ENCODE measurements at places on chromosomes 16 and 17. TPM values are rescaled to one million over a fixed set of nuclear protein-coding genes. Genes with fewer than 3 reads are reported as not detected.

Gene ST6GALNAC2
- not detected for total RNA-seq

Gene C17orf50
- not detected for total RNA-seq

Gene CIITA
- total RNA-seq, result 4.4 TPM

Gene KRT12
- not detected for total RNA-seq

Gene GPR179
- total RNA-seq, result not detected

Gene HSDL1
- total RNA-seq, result 11.1 TPM

Gene ZP2
- not detected for total RNA-seq

Gene CDRT15L2
- total RNA-seq, result not detected

Gene NTN1
- total RNA-seq, result 1.2 TPM

Gene ADAMTS18
- not detected for total RNA-seq

Gene MEFV
- total RNA-seq, result not detected

Gene KCNG4
- total RNA-seq, result not detected

Gene TK1
- 179 TPM for total RNA-seq

Gene SULT1A2
- total RNA-seq, result 1.0 TPM

Gene OR4D1
- 0.22 TPM for total RNA-seq

Gene SEPTIN1
- total RNA-seq, result 163 TPM

Gene FAM171A2
- 0.78 TPM for total RNA-seq

Gene HOXB1
- not detected for total RNA-seq

Gene ZSWIM7
- 14.5 TPM for total RNA-seq

Gene RHBDL3
- 0.11 TPM for total RNA-seq

Gene GPRC5B
- not detected for total RNA-seq

Gene SLC38A8
- total RNA-seq, result not detected

Gene TAT
- total RNA-seq, result not detected

Gene KRTAP1-5
- total RNA-seq, result not detected

Gene ATP2C2
- total RNA-seq, result not detected

Gene FOXC2
- total RNA-seq, result not detected

Gene KRTAP4-7
- total RNA-seq, result not detected

Gene SEC14L5
- total RNA-seq, result 0.07 TPM

Gene TPSB2
- not detected for total RNA-seq

Gene KRTAP9-8
- total RNA-seq, result not detected

Gene KRTAP2-3
- total RNA-seq, result not detected

Gene GCGR
- not detected for total RNA-seq

Gene CCL14
- not detected for total RNA-seq

Gene FBF1
- 16.2 TPM for total RNA-seq

Gene LRRC36
- total RNA-seq, result 0.90 TPM

Gene ACSM5
- not detected for total RNA-seq

Gene GAST
- total RNA-seq, result not detected

Gene CCT6B
- total RNA-seq, result 1.4 TPM

Gene RNF222
- 0.11 TPM for total RNA-seq

Gene PYCARD
- total RNA-seq, result 6.1 TPM

Gene EVI2B
- 16.4 TPM for total RNA-seq

Gene ADGRG1
- total RNA-seq, result 4.9 TPM

Gene CCDC154
- 1.3 TPM for total RNA-seq

Gene TMEM238L
- total RNA-seq, result not detected

Gene SOST
- not detected for total RNA-seq

Data from activated CD8-positive, alpha-beta T cell treated with anti-CD3 and anti-CD28 coated beads for 36 hours (primary cell).